Renal cortical epithelial cell (primary cell): ENCODE measurements at places on chromosomes 12 and 14.

GRCh38 chr14:91997492-91997891, 42.4 kb downstream of the TRIP11 start:
- DNase-seq: peak; percentile 36

- DNase-seq: no peak
Observed at GRCh38 chr12:33706927-33707326, 267.3 kb upstream of the SYT10 start.

DNA sequence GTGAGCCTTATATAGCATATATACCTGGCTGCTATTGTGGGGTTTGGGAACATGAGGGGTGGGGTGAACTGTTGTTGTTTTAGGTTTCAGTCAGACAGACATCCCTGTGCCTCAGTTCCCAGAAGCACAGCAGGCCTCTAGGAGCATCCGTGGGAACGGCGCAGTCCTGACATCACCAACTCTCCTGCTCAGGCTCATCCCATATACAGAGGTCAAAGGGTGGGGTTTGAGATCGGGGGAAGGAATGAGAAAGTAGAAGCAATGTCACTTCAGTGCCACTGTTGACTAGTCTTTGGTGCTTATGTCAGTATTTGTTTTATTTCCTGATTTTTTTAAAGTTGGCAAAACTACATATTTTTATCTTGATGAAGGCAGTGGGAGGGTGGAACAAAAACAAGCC, 43.1 kb upstream of the A2ML1 start:
- DNase-seq: no peak

- DNase-seq: no peak
Observed at GRCh38 chr12:65594409-65594808, 229.9 kb upstream of the HMGA2 start.

DNA sequence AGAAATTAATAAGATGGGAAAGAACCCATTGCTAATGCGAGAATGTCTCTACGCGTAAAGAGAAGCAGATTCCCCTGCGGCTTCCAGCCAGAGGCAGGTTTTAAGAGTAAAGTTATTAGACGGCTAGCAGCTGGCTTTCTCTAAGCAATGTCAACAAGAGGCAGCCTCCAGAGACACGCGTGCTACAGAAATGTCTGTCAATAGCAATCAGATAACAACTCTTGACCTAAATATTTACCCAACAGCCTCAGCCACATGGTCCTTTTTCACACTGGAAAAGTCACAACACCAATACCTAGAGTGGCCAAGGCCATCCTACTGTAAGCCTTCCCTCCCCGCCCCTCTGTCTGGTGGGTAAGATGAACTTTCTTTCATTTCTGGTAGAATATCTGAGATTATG, 146.0 kb upstream of the SFSWAP start:
- no peak for DNase-seq

GRCh38 chr14:101499080-101499479, 62.2 kb upstream of the DIO3 start:
- no peak for DNase-seq

DNA sequence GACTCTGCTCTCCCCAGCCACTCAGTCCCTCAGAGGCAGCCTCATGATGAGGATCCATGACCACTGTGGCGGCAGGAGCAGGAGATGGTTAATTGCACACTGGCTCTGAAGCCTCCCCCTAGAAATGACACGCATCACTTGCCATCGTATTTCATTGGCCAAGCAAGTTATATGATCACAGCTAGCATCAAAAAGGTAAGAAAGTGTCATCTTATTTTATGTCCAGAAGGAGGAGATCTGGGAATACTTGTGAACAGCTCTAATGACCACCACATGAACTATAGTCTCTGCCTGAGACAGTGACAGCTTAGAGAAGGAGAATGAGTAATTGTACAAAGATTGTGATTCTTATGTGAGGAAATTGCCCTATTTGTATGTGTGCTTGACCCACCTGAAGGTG, 363.4 kb downstream of the NUAK1 start:
- peak; percentile 36 for DNase-seq

GRCh38 chr12:121892673-121893561, 4.3 kb downstream of the PSMD9 start:
- DNase-seq: no peak
